Caco-2 (cell line): ENCODE measurements at places on chromosomes 13 and 19. TPM values are rescaled to one million over a fixed set of nuclear protein-coding genes. Genes with fewer than 3 reads are reported as not detected.
A peak's percentile ranks its signal among the peaks of the same experiment; 100 is the strongest.

DNA sequence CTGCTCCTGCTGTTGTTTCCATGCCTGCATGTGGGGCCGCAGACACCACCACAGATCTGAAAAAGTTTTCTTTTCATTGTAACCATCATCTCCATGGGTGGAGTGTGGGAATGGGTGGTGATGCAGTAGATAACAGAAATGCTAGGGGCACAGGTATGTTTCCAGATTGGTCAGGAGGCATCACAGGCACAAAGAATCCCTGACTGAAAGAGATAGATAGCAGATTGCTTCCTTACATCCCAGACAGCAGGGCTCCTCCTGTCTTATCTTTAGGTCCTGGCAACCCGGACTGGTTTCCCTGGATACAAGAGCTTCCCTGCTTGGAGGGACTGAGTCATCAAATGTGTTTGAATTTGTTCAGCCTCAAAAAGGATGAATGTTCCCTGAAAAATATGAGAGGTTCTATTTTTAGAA is 1937.6 kb downstream of the PCDH9 start:
- no peak for DNase-seq
- no peak overlapping the region for H3K4me3 ChIP-seq
- H3K27ac ChIP-seq, result no peak overlapping the region
- H3K4me1 ChIP-seq, result no peaks in the 10 kb centered on the region

C19orf47 gene
- 25.8 and 28.3 TPM in 2 replicates for total RNA-seq

- peaks cover 29% of the 10 kb centered on the region for H3K4me1 ChIP-seq
- H3K36me3 ChIP-seq, result peaks cover under 1% of the 10 kb centered on the region; the same call in 1 of the 2 replicates
- DNase-seq, result no peak
- no peaks in the 10 kb centered on the region for H3K27me3 ChIP-seq
These were observed 23.4 kb downstream of the SIPA1L3 start for GRCh38 chr19:37930416-37930815.

- H3K36me3 ChIP-seq, result no peaks in the 10 kb centered on the region
- DNase-seq, result no peak
- H3K4me3 ChIP-seq, result peak overlapping the region; percentile 35
- H3K27me3 ChIP-seq, result no peaks in the 10 kb centered on the region
These were observed 846 bp downstream of the ZNF790 start for GRCh38 chr19:36837176-36837905.

GRCh38 chr13:96900986-96901385 is 93.3 kb downstream of the OXGR1 start:
- no peak overlapping the region for H3K27ac ChIP-seq
- no peak overlapping the region for H3K4me3 ChIP-seq
- H3K4me1 ChIP-seq, result no peaks in the 10 kb centered on the region
- no peak for DNase-seq
- no peaks in the 10 kb centered on the region for H3K27me3 ChIP-seq
- H3K36me3 ChIP-seq, result no peaks in the 10 kb centered on the region

DNA sequence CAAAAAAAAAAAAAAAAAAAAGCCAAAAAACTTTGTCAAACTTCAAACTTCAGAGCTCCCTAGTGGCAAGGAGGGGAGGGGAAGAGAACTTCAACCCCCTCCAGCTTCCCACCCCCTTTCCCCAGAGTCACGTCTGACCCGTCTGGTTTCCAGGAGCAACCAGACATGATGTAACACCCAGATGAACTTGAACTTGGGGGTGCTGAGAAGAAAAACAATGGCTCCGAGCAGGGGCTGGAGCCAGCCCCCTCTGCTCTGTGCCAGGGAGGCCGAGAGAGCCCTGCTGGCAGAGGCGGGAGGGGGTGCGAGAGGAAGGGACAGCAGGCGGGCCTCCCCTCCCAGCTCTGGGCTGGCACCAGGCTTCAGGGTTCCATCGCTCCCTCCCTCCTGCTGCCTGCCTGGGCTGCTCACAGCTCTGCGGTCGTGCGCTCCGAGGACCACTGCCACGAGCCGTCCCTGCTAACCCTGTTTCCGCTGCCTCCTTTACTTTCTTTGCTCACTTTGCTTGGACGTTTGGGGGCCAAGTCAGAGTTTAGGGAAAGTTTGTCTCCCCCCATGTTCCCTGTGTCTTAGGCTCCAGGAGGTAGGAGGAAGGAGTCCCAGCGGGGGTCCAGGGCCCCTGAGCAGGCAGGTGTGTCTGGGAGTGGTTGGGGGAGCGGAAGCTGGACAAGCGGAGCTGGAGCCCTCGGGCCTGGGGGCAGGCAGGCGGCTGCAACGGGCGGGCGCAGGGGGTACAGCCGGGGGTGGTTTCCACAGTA is 11.1 kb downstream of the LYL1 start:
- DNase-seq, result no peak
- H3K27ac ChIP-seq, result no peak overlapping the region
- no peaks in the 10 kb centered on the region for H3K4me1 ChIP-seq

ZNF69 gene
- 6.4 and 7.5 TPM in 2 replicates for total RNA-seq

KCNC3 gene
- 20.6 and 24.6 TPM in 2 replicates for total RNA-seq

ZNF814 gene
- total RNA-seq, result 8.3 and 9.4 TPM in 2 replicates

GRCh38 chr19:35166100-35167063 is 11.8 kb downstream of the FXYD5 start:
- no peak overlapping the region for H3K27ac ChIP-seq
- H3K36me3 ChIP-seq, result no peaks in the 10 kb centered on the region
- H3K4me3 ChIP-seq, result no peak overlapping the region
- no peaks in the 10 kb centered on the region for H3K4me1 ChIP-seq
- no peak for DNase-seq
- no peaks in the 10 kb centered on the region for H3K27me3 ChIP-seq

CLEC17A gene
- total RNA-seq, result not detected in 2 replicates

GRCh38 chr13:112943309-112944125 is 25.5 kb upstream of the MCF2L start:
- no peaks in the 10 kb centered on the region for H3K27me3 ChIP-seq
- peak overlapping the region; percentile 92 for H3K27ac ChIP-seq
- H3K4me1 ChIP-seq, result no peaks in the 10 kb centered on the region; the same call in 1 of the 2 replicates
- H3K36me3 ChIP-seq, result no peaks in the 10 kb centered on the region
- peak overlapping the region; percentile 69 for H3K4me3 ChIP-seq

GRCh38 chr13:37085606-37086005 is 19.9 kb downstream of the CSNK1A1L start:
- no peaks in the 10 kb centered on the region for H3K4me1 ChIP-seq
- H3K4me3 ChIP-seq, result no peak overlapping the region
- no peak overlapping the region for H3K27ac ChIP-seq
- H3K36me3 ChIP-seq, result no peaks in the 10 kb centered on the region

LGALS16 gene
- not detected in 2 replicates for total RNA-seq

C13orf42 gene
- not detected in 2 replicates for total RNA-seq
